ENCODE measurements at places on chromosomes 11 and 22. TPM values are rescaled to one million over a fixed set of nuclear protein-coding genes. Genes with fewer than 3 reads are reported as not detected.

- no peak for DNase-seq
Measured at GRCh38 chr11:15873501-15873900, 482.8 kb downstream of the SOX6 start.

DNA sequence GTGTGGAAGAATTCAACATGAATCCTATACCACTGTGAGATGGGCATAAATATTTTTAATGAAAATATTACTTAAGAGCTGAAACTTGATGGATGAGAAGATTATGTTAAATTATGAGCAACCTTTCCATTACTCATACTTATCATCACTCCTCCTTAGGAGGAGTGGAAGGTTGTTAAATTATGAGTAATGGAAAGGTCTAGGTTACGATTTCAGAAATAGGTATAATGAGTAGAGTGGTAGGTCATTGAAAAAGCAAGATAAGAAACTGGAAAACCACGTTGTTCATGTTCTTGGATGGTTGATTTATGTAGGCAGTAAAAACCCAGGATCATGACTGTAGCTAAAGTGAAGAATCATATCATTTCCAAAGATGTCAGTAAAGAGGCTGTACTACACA is 973.2 kb upstream of the RAG2 start:
- DNase-seq: no peak

The TMPRSS5 gene
- not detected for total RNA-seq

The ZNF214 gene
- total RNA-seq: 3.9 TPM

The NRIP3 gene
- total RNA-seq: 1.2 TPM

Measured in vagina (tissue), 2 donors.